H1 (cell line): ENCODE measurements at places on chromosomes 2 and 18. TPM values are rescaled to one million over a fixed set of nuclear protein-coding genes. Genes with fewer than 3 reads are reported as not detected.
A peak's percentile ranks its signal among the peaks of the same experiment; 100 is the strongest.

The NDUFS1 gene
- total RNA-seq, result 95.9 and 97.0 TPM in 2 replicates

The UGT1A4 gene
- not detected in 2 replicates for total RNA-seq

The BCL2 gene
- 4.3 and 4.5 TPM in 2 replicates for total RNA-seq

DNA sequence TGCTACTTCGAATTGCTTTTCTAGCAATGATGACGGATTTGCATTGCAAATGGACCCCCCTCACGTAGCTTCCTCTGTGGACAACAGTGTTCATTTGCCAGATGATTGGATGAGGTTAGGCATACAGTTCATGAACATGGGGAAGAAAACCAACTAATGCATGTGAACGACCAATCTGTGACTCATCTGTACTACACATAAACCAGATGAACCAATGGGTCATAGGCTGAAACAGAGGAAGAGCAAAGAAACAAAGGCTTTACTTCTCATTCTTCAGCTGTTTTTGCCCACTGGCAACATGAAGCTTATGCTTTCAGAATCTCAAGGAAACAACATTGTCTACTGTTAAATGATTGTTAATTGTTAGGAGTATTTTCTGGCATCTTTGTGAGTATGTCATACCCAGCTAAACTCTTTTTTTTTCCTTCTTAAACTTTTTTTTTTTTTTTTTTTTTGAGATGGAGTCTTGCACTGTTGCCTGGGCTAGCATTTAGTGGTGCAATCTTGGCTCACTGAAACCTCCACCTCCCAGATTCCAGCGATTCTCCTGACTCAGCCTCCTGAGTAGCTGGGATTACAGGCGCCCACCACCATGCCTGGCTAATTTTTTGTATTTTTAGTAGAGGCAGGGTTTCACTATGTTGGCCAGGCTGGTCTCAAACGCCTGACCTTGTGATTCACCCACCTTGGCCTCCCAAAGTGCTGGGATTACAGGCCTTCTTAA is 35.5 kb downstream of the EFEMP1 start:
- no peak for DNase-seq

DNA sequence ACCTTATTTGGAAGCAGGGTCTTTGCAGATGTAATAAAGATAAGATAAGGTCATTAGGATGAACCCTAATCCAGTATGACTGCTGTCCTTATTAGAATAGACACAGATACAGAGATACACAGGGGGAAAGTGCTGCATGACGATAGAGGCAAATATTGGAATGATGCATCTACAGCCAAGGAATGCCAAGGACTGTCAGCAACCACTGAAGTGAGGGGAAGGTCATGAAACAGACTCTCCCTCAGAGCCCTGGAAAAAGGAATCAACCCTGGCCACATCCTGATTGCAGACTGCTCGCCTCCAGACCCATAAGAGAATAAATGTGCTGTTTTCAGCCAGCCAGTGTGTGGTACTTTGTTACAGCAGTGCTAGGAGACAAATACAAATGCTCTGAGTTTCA is 14.8 kb downstream of the TMEM237 start:
- DNase-seq, result no peak

The SCYGR6 gene
- total RNA-seq, result not detected in 2 replicates

DNA sequence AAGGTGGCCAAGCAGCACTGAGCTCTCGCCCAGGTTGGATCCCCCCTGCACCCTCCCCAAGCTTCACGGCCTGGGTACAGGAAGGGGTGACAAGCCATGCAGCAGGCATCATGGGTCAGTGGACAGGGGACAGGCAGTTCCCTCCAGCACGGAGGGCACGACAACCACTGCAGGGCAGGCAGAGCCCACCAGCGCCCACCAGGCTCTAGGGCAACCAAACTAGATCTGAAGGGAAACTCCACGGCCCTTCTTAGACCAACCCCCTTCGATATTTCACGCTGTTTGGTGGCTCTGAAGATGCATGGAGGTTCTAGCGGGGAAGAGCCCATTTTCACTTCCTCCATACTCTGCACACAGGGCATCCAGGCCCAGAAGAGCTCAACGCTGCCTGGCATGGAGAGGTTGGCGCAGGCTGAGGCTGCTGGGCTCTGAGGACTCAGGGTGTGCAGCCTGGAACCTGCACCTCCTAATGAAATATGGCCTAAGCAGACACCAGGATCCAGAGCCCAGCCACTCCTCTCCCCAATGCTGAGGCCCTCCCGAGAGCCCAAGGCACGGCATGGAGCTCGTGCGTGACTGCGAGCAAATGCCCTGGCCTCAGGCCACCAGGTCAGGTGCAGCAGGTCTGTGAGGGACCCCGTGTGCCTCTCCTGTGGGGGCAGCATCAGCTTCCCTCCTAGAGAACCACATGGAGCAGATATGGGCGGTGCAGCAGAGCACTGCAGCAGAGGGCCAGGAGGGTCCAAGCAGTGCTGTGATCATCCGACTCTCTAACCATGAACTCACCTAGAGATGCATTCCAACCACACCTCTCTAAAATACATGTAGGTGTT is 8.7 kb upstream of the MTERF4 start:
- no peak for DNase-seq

DNA sequence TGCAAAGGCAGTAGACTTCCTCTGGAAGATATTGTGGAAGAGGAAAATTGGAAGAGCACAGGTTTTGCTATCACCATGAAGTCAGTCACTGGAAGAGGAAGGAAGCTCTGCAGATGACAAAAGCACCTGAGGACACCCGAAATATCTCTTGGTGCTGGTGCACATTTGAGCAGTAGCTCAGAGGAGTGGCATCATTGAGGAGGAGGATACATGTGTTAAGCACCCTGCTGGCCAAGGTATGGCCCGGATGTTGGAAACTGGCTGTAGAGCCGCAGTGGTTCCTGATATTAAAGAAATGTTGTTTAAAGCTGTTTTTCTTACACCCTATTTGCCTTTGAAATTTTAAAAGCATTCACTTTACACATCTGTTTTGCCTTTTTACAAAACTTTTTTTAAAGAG is 32.7 kb upstream of the SCYGR2 start:
- DNase-seq, result no peak

- peak; percentile 71 for DNase-seq
Observed at GRCh38 chr2:229270551-229271410, at the start of gene PID1. PID1 (minus strand) TSS chr2:229271287; CDS start chr2:229271043, 244 bp downstream.

The INHA gene
- total RNA-seq, result 0.65 and 0.73 TPM in 2 replicates

DNA sequence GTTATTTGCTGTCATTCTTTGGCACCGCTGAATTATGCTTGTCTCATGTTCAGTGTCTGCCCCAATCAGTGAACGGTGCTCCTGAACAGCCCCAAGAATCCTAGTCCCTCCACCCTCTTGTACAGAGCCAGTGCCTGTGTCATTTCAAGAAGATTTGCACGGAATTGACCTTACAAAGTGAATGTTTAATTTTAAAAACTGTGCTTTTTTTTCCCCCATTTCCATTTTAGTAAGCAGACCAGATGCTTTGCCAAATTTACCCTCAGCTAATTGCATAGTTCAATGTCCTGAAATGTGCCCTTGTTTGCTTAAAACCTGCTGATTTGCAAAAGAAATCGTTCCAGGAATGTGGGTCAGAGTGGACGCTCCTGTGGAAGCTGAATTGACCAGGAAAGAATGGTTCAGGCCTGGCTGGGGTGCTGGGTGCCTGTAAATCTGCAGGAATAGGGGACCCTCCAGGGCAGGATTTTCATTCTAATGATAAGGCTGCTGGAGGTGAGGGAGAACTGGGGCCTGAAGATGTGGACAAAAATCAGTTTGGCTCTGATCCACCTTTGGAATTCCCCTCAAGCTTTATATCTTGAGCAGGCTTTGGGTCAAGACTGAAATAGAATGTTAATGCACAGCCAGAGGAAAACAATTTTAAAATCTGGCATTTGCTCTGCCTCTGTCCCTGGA is 20.1 kb downstream of the TMEM17 start:
- DNase-seq, result no peak

- DNase-seq, result no peak
Observed at GRCh38 chr2:205682971-205683501, 735 bp downstream of the NRP2 start.

DNA sequence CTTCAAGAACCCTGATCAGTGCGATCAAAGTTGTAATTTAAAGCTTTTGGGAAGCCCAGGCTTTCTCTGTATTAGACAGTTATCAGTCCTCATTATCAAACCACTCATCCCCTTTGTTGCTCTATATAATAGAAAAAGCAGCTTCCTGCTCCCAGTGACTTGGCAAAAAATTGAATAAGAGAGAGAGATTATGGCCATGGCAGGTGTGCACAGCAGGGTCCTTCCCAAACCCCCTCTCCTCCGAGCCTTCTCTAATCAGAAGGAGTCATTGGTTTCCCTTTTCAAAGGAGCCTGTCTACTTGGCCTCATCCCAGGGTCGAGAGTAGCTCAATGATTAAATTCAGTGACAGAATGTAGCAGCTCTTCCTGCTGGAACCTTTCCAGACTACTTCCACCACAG is 81.5 kb downstream of the SEMA4F start:
- peak; percentile 23 for DNase-seq

DNA sequence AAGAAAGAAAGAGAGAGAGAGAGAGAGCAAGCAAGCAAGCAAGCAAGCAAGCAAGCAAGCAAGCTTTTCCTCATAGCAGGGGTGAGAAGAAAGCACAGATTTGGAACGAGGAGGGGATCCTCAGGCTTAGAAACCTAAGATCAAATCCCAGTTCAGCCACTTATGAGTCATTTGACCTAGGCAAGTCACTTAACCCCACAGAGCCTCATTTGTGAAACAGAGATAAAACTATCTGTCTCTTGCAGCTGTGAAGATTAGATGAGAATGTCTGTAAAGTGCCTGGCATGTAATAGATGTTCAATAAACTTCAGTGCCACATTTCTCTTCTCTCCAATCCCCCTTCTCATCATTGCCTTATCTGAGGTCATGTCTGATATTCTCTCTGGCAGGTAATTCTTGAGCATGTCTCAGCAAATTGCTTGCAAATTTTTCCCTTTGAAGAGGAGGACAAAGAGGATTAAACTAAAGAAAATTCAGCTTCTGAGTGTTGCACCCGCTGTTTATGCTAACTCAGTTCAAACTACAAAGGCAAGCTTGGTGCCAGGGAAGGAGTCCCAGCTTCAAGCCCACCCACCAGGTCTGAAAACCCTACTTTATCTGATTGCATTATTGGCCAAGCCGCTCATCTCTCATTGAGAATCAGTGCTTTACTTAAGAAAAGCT is 20.3 kb downstream of the ALK start:
- no peak for DNase-seq

DNA sequence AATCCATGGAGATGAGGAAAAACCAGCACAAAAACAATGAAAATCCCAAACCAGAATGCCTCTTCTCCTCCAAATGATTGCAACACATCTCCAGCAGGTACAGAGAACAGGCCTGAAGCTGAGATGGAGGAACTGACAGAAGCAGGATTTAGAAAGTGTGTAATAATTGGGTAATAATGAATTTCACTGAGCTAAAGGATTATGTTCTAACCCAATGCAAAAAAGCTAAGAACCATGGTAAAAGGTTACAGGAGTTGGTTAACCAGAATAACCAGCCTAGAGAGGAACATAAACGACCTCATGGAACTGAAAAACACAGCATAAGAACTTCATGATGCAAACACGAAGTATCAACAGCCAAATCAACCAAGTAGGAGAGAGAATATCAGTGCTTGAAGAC is 13.7 kb upstream of the SERPINB11 start:
- no peak for DNase-seq

GRCh38 chr18:10417191-10417590 is 37.2 kb upstream of the APCDD1 start:
- no peak for DNase-seq

GRCh38 chr2:63436488-63436887 is 151.8 kb downstream of the WDPCP start:
- no peak for DNase-seq

GRCh38 chr2:100124761-100125160 is 17.6 kb downstream of the AFF3 start:
- DNase-seq, result no peak

GRCh38 chr2:53739032-53739431 is 28.6 kb upstream of the CHAC2 start:
- no peak for DNase-seq

DNA sequence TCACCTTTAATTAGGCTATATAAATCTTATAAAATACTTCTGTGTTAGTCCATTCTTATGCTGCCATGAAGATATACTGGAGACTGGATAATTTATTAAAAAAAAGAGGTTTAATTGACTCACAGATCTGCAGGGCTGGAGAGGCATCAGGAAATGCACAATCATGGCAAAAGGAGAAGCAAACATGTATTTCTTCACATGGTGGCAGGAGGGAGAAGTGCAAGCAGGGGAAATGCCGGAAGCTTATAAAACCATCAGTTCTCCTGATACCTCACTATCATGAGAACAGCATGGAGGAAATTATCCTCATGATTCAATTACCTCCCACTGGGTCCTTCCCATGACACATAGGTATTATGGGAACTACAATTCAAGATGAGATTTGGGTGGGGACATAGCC is 504.4 kb downstream of the RIT2 start:
- no peak for DNase-seq

DNA sequence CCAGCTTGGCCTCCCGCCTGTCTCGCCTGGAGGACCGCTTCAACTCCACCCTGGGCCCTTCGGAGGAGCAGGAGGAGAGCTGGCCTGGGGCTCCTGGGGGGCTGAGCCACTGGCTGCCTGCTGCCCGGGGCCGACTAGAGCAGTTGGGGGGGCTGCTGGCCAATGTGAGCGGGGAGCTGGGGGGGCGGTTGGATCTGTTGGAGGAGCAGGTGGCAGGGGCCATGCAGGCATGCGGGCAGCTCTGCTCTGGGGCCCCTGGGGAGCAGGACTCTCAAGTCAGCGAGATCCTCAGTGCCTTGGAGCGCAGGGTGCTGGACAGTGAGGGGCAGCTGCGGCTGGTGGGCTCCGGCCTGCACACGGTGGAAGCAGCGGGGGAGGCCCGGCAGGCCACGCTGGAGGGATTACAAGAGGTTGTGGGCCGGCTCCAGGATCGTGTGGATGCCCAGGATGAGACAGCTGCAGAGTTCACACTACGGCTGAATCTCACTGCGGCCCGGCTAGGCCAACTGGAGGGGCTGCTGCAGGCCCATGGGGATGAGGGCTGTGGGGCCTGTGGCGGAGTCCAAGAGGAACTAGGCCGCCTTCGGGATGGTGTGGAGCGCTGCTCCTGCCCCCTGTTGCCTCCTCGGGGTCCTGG is 3.7 kb upstream of the KHK start:
- no peak for DNase-seq

DNA sequence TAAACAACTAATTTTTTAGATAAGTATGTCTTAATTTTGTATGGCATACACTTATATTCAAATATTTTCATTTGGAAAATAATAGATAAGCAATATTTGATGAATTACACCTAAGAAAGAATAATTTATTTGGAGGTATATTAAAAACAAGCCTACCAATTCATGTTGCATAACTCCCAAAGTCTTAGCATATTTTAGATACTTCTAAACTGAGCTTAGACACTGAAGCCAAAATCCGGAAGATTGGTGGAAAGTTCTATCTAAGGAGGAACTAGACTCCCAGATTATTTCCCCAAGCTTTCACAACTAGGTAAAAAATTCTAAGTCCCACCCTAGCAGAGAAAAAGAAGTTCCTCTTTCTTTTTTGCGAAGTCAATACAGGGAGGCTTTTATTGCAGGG is 221.0 kb upstream of the MMADHC start:
- DNase-seq, result no peak

The IL36B gene
- not detected in 2 replicates for total RNA-seq

- no peak for DNase-seq
Observed at GRCh38 chr18:59459369-59460071, 100.5 kb upstream of the LMAN1 start.

- DNase-seq, result no peak
Observed at GRCh38 chr2:223383315-223383714, 218.8 kb downstream of the SCG2 start.

The ITGB6 gene
- not detected in 2 replicates for total RNA-seq

- DNase-seq, result no peak
Observed at GRCh38 chr2:191051177-191051576, 37.2 kb upstream of the STAT1 start.

GRCh38 chr2:189782221-189782671 is 1.9 kb downstream of the ORMDL1 start:
- DNase-seq, result no peak

The SPDYA gene
- total RNA-seq, result 0.27 and 0.35 TPM in 2 replicates

The SULT1C4 gene
- total RNA-seq, result 2.1 and 2.9 TPM in 2 replicates
